ENCODE measurements at places on chromosomes 3 and 15.

- no peak for DNase-seq
These were observed 54.2 kb upstream of the ARHGEF3 start for GRCh38 chr3:56855856-56856512.

- DNase-seq, result no peak
These were observed 525 bp downstream of the MYH15 start for GRCh38 chr3:108509871-108510270.

DNA sequence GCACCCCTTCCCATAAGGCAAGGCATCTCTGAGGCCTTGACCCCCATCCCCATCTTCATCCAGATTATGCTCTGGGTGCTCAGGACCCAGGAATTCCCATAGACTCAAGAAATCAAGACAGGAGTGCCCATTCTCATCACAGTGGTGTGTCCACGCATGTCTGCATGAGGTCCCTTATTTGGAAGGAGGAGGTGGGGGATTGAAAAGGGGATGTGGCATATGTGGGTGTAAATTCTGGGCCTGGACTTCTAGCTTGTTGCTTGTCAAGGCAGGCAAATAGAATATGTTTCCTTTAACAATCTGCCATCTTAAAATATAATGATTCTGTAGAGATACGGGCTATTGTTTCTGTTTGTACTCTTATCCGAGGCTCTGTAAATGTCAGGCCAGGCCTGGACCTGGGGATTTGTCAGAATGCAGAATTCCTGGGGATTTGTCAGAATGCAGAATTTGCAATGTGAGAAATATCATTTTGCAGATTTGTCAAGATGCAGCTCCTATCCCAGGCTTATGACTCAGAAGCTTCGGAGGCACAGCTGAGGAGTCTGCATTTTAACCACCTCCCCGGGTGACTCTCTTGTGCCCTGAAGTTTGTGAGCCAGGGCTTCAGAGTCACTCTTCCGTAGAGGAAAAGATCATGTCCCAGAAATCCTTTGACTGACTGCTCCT, 157.8 kb downstream of the SV2B start:
- no peak for DNase-seq

DNA sequence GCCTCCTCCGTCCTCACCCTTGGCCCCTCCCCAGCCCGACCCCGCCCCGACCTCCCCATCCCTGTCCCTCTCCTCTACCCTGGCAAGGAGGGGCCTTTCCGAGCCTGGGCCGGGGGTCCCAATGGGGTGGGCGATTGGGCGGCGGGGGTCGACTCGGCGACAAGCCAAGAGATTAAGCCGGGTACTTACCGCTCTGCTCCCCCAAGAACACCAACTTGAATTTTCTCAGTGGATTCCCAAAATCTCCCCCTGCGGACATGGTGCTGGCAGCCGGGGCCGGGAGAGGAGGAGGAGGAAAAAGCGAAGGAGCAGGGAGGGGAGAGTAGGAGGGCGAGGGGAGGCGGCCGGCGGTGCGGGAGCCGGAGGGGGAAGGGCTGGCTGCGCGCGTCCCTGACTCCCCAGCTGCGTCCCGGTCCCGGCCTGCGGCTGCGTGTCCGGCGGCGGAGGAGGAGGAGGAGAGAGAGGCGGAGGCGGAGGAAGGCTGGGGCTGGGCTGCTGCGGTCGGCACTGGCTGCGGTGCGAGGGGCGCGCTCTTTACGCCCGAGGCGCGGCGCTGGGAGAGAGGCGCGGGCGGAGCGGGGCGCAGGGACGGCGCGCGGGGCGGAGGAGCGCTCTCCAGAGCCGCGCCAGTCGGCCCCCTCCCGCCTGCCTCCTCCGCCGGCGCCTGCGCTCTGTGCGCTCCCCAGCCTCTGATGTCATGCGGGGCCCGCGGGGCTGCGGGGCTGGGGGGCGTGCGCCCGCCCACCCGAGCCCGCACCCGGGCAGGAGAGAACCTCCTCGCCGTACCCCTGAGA, at the start of gene RAB6B:
TSS of gene RAB6B (minus strand) at position 675 of the 794 bp plus-strand sequence. CDS start at position 259, 416 bp downstream.
- no peak for DNase-seq

- no peak for DNase-seq
These were observed 49.2 kb downstream of the OXSR1 start for GRCh38 chr3:38214560-38214959.

GRCh38 chr15:79629687-79630086, 197.6 kb downstream of the MINAR1 start:
- DNase-seq, result peak; percentile 51

- no peak for DNase-seq
These were observed 102.6 kb upstream of the KLHL25 start for GRCh38 chr15:85897207-85897894.
